ENCODE measurements at places on chromosomes 16 and 17.

GRCh38 chr17:13367154-13367553, 234.6 kb downstream of the HS3ST3A1 start:
- DNase-seq = no peak

GRCh38 chr16:75078886-75079285, 37.7 kb downstream of the LDHD start:
- DNase-seq = no peak

DNA sequence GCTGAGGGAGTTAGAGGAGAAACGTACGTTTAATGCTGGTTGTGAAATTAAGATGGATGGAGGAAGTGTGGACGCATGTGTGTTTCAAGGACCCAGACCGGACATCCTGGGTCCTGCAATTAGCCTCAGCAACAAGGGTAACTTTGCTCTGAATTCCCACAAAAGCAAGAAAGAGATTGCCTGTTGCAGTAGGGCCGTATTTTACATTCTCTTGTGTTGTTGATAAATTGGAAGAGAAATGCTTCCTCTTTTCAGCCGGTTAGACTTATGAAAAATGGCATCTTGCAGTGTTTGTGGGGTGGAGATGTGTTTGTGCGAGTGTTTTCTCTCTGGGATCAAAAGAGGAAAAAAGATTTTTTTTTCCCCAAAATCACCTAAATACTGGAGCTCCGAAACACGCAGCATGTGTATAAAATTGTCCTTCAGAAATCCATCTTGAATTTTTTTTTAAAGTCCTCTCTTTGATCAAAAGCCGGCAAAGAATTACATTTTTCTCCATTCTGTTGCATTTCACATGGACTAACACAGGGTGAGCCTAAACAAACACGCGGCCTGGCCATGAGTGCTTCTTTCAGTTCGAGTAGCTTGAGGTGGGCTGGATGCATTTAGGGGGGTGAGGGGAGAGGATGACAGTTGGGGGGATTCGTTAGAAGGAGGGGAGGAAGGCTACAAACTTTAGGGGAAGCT, 251.6 kb downstream of the C16orf95 start:
- no peak for DNase-seq

DNA sequence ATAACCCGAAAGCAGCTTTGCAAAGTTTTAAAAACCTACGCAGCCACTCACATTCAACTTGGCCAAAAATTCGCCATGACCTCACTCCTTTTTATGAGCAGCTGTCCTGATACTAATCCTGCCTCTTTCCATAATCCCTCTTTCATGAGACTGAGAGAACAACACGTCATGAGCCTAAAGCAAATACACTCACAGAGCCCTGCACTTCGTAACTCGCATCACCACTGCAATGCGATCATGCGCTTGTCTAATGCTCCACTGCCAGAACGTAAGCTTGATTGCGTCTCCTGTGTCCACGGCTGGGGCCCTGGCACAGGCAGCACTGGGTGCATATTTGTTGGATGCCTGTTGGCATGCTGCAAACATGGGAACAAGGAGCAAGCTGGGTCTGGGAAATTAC, 36.2 kb downstream of the CDRT4 start:
- DNase-seq = no peak

DNA sequence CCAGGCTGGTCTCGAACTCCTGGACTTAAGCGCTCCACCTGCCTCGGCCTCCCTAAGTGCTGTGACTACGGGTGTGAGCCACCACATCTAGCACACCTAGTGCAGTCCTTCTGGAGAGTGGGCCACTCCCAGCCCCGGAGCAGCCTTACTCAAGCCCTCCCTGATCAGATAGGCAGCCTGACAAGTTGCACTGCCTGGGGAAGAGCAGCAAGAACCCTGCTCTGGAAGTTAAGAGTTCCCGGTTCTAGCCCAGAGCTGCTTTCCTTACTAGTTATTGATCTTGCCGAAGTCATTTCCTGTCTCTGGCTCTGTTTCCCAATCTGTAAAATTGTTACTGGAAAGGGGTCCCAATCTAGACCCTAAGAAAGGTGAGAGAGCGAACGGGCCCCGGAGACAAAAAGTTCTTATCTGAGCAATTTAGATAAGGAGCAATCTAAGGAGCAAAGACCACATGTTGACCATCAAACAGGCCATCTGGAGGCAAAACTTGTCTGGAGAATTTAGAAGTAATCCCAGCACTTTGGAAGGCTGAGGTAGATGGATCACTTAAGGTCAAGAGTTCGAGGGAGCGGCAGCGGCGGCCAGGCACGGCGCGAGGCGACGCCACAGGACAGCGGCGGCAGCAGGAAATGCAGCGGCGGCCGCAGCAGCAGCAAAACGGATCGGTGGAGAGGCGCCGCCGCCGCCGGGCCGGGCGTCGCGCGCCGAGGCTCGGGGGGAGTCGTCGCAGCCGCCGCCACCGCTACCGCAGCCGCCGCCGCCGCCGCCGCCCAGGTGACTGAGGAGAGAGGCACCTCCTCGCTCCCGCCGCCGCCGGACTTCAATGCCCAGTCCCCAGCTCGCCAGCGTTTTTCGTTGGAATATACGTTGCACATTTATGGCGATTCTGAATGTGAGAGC, 4.3 kb upstream of the NAGLU start:
- DNase-seq = peak; percentile 56

GRCh38 chr16:75647112-75647491, 363 bp downstream of the KARS1 start:
- no peak for DNase-seq

- DNase-seq = no peak
Observed at GRCh38 chr17:16942141-16943031, 29.5 kb downstream of the TNFRSF13B start.

GRCh38 chr17:63497708-63498483, 21.0 kb downstream of the ACE start:
- DNase-seq = peak; percentile 54

DNA sequence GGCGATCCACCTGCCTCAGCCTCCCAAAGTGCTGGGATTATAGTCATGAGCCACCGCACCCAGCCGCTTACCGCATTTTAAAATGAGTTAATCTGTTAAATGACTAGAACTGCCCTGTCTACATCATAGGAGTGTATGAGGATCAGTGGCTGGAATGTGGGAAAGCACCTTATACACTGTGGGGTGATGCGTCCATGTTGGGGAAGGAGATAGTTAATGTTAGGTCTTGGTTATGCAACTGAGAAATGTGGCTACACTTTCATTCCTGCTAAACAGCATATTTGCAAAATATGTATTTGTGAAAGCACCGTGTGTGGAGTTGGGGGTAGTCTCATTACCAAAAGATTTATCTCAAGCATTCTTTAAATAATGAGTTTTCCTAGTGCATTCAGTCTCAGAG, 107.6 kb downstream of the SPACA3 start:
- DNase-seq = no peak

GRCh38 chr16:530111-530817, 2.8 kb downstream of the CAPN15 start:
- DNase-seq = no peak

All from H4 (cell line).